ENCODE measurements at places on chromosomes 16 and 17.
A peak's percentile ranks its signal among the peaks of the same experiment; 100 is the strongest.

DNA sequence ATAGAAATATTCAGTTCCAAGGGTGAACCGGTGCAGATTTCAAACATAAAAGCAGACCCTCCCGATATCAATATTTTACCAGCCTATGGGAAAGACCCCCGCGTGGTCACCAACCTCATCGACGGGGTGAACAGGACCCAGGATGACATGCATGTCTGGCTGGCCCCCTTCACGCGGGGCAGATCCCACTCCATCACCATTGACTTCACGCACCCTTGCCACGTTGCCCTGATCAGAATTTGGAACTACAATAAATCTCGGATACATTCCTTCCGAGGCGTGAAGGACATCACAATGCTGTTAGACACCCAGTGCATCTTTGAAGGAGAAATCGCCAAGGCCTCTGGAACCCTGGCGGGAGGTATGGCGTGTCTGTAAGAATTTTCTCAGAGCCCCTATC is 200.0 kb downstream of the KATNIP start:
- no peak for DNase-seq

GRCh38 chr17:3956327-3956957 is 7.8 kb downstream of the ATP2A3 start:
- DNase-seq, result no peak

GRCh38 chr16:50310308-50311133 is 44.2 kb downstream of the ADCY7 start:
- DNase-seq, result no peak

- no peak for DNase-seq
Observed at GRCh38 chr17:37694734-37695133, 50.1 kb downstream of the HNF1B start.

GRCh38 chr17:17228521-17229279 is 8.3 kb downstream of the FLCN start:
- no peak for DNase-seq

DNA sequence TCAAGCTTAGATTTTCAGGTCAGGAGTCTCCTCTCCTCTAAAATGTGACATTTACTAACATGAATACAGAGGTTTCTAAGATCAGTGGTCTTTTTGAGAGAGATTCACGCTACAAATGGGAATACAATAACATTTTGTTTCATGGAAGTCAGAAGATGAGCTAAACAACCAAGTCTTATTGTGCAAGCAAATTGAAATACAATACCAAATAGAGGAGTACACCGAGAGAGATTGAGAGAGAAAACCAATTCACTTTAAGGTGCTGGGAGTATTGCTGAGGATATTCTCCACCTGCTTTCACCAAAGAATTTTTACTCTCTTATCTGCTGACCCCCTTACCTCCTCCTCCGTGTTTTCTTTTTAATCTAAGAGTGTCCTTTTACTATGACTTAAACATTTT is 11.5 kb downstream of the VEZF1 start:
- no peak for DNase-seq

- no peak for DNase-seq
Observed at GRCh38 chr17:82127704-82128103, 29.7 kb upstream of the FASN start.

DNA sequence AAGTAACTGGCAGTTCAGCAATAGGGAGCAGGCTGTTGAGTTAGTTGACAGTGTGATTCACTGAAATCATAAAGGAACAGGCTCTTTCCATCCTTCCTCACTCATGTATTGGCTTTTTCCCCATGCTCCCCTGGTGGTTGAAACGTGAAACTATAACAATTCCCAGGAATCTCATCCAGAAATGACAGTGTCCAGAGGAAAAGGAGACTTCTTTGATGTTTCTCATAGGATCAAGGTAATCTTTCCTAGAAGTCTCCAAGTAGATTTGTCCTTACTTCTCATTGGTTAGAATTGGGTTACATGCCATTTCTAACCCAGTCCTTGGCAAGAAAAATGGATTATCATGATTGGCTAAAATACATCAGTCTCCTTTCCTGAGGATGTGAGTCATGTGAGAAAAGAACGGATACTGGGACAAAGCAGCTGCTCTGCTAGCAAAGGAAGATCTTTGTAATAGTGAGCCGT is 14.4 kb downstream of the TTC19 start:
- DNase-seq, result peak; percentile 86

DNA sequence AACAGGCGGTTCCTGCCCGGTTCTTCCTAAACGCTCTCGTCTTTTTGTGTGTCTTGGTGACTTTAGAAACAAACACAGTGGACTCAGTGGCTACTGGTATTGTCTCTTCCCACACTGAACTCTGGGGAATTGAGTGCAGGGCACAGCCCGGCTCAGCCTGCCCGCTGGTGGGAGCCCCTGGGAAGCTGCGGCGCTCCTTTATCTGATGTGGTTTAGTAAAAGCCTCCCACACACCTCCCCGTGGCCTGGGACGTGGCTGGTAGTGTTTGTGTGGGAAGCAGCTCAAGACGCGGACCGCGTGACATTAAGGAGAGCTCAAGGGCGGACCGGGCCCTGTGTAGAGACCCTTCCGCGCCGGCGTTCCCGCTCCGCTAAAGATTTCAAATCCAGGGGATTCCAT is 55.4 kb upstream of the PVALEF start:
- no peak for DNase-seq

DNA sequence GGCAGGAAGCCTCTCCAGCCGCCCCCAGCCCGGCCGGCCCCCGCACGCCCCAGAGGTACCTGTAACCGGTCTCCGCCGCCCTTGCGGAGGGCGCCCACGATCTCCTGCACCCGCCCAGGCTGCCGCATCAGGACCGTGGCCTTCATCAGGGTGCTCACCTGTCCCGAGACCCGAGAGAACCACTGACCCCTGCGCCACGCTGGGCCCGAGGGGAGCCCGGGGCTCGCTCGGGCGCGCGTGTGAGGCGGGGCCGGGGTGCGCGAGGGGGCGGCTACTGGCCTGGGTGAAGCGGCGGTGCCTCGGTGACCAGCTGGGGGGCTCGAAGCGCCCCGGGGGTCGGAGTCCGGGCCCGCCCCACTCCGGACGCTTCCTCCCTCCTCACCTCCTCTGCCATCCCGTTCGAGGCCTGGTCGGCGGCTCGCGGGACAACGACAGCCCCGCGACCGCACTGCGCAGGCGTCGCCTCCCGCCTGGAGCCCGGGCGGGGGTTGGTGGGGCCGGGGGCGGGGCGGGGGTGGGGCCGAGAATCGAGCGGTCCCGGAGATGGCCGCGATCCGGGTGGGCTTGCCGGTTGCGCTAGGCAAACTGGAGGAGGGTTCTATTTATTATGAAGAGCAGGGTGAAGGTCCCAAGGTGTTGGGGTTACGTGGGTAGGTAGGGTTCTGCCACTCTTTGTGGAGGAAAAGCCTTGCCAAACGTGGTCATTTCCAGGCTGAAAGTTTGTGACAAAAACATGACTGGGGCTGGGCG is at the start of gene NT5C3B:
TSS of gene NT5C3B (minus strand) at position 433 of the 750 bp plus-strand sequence. CDS start at position 394, 39 bp downstream.
- DNase-seq, result peak; percentile 41

- DNase-seq, result peak; percentile 61
Observed at GRCh38 chr16:4517812-4518680, 20.5 kb downstream of the CDIP1 start.

DNA sequence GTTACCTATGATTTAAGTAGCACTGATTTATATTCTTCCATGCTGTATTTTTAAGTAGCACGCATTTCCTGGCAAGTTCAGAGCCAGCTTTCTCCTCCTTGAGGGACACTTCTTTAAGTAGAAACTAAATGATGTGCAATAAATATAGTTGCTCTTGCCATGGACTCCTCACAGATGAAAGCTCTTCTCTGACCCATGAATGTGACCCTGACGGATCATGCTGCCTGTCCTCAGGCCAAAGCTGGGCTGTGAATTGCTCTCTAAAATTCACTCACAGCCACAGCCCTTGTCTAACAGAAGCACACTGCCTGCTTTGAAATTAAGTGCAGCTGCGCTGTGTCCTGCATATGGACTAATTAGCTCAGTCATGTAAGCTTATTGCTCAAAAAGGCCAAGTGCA is 438.8 kb downstream of the PMP22 start:
- no peak for DNase-seq

GRCh38 chr16:86063760-86064405 is 164.9 kb downstream of the IRF8 start:
- DNase-seq, result no peak

- DNase-seq, result peak; percentile 63
Observed at GRCh38 chr16:24977678-24978075, 37.5 kb downstream of the ARHGAP17 start.

GRCh38 chr16:70290949-70291519 is 1.7 kb upstream of the AARS1 start:
- DNase-seq, result peak; percentile 76

GRCh38 chr16:85733839-85734170 is 17.1 kb downstream of the C16orf74 start:
- DNase-seq, result peak; percentile 30

DNA sequence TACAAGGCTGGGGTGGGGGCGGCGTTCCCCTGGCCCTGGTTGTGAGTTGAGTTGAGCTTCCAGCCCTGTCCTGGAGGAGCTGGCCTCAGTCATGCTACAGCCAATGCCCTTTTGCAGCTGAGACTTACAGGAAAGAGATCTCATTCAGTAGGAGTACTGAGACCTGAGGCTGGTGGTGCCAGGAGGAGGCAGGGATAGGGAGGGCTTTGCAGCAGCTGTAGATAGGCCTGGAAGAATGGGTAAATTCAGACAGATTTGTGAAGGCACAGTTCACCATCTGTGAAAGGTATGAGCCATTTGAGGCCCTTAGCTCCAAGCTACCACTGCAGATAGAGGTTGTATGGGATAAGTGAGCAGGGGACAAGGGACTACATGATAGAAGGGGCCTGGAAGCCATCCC is 5.6 kb downstream of the STX4 start:
- no peak for DNase-seq

- no peak for DNase-seq
Observed at GRCh38 chr16:79184464-79185030, 416.0 kb downstream of the MAF start.

DNA sequence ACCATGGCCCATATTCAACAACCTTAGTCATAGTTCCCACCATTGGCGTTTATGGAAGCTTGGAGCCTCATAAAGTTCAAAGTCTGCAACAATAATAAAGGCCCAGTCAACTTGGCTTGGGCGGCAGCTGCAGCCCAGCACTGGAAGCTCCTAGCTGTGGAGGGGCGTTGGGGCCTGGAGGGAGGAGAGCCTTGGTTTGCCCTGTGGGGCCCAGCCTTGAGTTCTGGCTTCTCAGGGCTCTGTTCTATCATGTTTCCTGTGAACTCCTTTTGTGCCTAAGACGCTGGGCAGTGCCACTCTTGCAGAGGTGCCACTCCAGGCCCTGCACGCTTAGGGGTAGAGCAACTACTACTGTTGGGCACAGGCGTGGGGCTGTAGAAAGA is 927 bp upstream of the ENGASE start:
- DNase-seq, result no peak

- no peak for DNase-seq
Observed at GRCh38 chr16:54657709-54658102, 273.0 kb upstream of the IRX5 start.

GRCh38 chr17:38867179-38867967 is 2.5 kb upstream of the LASP1 start:
- peak; percentile 85 for DNase-seq

DNA sequence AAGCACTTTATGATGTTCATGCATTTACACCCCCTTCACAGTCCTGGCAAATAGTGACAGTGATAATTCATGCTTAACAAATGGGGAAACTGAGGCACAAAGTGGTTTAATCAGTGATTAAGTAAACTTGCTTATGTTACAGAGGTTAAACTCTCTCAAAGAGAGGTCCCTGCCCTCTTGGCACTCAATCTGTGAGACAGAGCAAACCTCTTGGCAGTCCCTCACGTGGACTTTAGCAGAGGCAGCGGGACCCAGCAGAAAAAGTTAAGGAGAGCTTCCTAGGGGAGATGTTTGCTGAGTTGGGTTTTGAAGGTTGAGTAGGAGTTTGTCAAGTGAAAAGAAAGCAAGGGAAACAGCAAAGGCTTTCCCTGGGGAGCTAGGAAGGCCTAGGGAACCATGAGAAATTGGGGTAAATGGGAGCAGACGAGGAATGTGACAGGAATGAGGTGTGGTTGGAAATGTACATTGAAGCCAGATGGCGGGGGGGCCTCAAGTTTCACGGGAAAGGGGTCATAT is 10.7 kb downstream of the SOCS1 start:
- no peak for DNase-seq

Measured in mesenchymal stem cell (in vitro differentiated cells and primary cell).